ENCODE measurements at places on chromosomes 1 and 21.

GRCh38 chr21:46054451-46054881 lies 43.4 kb upstream of the COL6A2 start:
- DNase-seq: no peak

DNA sequence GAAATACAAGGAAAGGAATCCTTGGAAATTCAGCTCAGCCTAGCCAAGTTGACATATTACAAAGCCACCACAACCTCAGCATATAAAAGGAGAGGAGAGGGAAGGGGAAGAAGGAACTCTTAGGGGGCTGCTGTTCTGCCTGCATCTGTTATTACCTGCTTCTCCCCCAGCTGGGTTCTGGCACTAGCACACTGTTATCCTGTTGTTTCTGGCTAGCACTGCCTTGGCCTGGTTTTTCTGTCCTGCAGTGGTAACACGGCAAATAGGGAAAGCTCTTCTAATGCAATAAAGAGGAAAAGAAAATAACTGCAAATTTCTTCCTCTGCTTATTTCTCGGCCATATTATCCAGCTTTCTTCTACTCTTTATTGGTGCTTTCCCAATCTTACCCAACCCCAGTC lies 16.5 kb upstream of the VCAM1 start:
- DNase-seq: no peak

- no peak for DNase-seq
Measured at GRCh38 chr1:207813512-207813881, 61.6 kb downstream of the CD46 start.

- no peak for DNase-seq
Measured at GRCh38 chr1:1954831-1955441, 35.9 kb upstream of the TMEM52 start.

GRCh38 chr1:212754680-212755079 lies 36.9 kb downstream of the NSL1 start:
- no peak for DNase-seq

Measured in cortex of kidney (tissue), 1 donor.